ENCODE measurements at places on chromosomes 4 and X. TPM values are rescaled to one million over a fixed set of nuclear protein-coding genes. Genes with fewer than 3 reads are reported as not detected.

Gene NXF2
- total RNA-seq = not detected

Gene CDKL2
- total RNA-seq = 0.56 TPM

Gene TSR2
- total RNA-seq = 44.0 TPM

Gene ADH7
- total RNA-seq = not detected

Gene RP2
- 2.9 TPM for total RNA-seq

Gene ARMCX1
- 35.9 TPM for total RNA-seq

Gene NPY1R
- total RNA-seq = 1.1 TPM

Gene PORCN
- 12.5 TPM for total RNA-seq

Gene CA5B
- total RNA-seq = 4.9 TPM

Gene LRIT3
- 0.06 TPM for total RNA-seq

Gene MAGEB2
- not detected for total RNA-seq

Gene GAGE2A
- total RNA-seq = not detected

Gene P2RY4
- not detected for total RNA-seq

Gene COL4A5
- total RNA-seq = 12.2 TPM

Gene VCX3A
- not detected for total RNA-seq

Gene ALPK1
- total RNA-seq = 3.2 TPM

Gene NHS
- total RNA-seq = 1.3 TPM

Gene CXCL8
- not detected for total RNA-seq

Gene GPR173
- total RNA-seq = 2.1 TPM

Gene NDP
- 0.83 TPM for total RNA-seq

Gene TMEM154
- 1.1 TPM for total RNA-seq

Gene KLHL13
- 13.1 TPM for total RNA-seq

Gene FAM53A
- total RNA-seq = 0.74 TPM

Gene DEFB131A
- total RNA-seq = not detected

Gene TMEM271
- total RNA-seq = not detected

Gene DOCK11
- 4.0 TPM for total RNA-seq

Gene GABRB1
- total RNA-seq = 6.6 TPM

Gene GABRE
- 31.0 TPM for total RNA-seq

Gene PRRG1
- total RNA-seq = 8.8 TPM

Gene PSAPL1
- not detected for total RNA-seq

Gene PDE5A
- total RNA-seq = 17.4 TPM

Gene H2AZ1
- 94.1 TPM for total RNA-seq

Gene TMSB15C
- total RNA-seq = 0.09 TPM

Gene SOX3
- total RNA-seq = not detected

Gene WNK3
- 0.30 TPM for total RNA-seq

Gene CWH43
- total RNA-seq = not detected

Gene F8A2
- not detected for total RNA-seq

Gene BBS12
- total RNA-seq = 4.4 TPM

Gene MAGEC1
- total RNA-seq = not detected

Gene PPBP
- 1.5 TPM for total RNA-seq

Gene HMX1
- total RNA-seq = not detected

Gene CTSO
- 9.8 TPM for total RNA-seq

Gene ADAM29
- not detected for total RNA-seq

Gene RHOXF2
- total RNA-seq = not detected

Gene AFM
- total RNA-seq = not detected

Gene SSX4B
- total RNA-seq = not detected

Gene GC
- total RNA-seq = not detected

Gene PRDM8
- 0.76 TPM for total RNA-seq

Gene RAB28
- total RNA-seq = 21.0 TPM

Gene KIAA1210
- 0.04 TPM for total RNA-seq

Gene SUPT20HL1
- not detected for total RNA-seq

Gene RNF175
- total RNA-seq = 0.55 TPM

Measured in heart right ventricle (tissue), 16 donors.